ENCODE measurements at places on chromosomes 16 and 17.
A peak's percentile ranks its signal among the peaks of the same experiment; 100 is the strongest.

- DNase-seq: no peak
Measured at GRCh38 chr16:29662000-29662728, 883 bp upstream of the SPN start.

DNA sequence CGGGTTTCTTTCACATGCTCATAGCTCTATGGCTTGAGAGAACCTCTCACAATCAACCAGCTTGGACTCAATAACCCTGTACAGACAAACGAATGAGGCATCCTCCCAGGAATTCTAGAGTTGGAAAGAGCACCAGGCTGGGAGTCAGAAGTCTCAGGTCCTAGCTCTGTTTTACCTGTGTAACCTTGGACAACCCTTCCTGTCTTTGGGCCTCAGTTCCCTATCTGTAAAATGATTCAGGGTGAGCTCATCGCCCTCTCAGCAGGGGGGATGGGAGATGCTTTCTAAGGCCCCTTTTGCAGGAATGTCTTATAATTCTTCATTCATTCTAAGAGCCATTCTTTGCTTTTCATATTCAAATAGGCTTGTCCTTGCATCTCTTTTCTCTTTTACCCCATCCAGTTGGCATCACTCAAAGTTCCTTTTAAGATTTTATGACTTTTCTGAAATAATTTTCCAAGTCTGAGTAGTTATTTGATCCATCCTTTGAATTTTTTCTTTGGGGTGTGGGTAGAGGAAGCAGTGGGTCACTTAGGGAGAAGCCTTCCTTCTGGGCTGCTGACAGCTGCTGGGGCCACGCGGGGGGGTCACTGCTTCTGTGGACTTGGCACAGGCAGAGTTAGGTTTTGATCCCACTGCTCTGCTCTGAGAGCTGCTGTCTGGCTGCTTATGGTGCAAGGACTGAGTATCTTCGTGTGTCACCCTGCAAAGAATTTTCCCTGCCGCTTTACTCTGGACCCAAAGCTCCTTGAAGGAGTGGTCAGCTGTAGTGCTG is 102.7 kb downstream of the UTP18 start:
- DNase-seq: peak; percentile 12

- peak; percentile 51 for DNase-seq
Measured at GRCh38 chr17:8119581-8120519, 1.5 kb upstream of the ALOXE3 start.

GRCh38 chr16:608019-608418 is 18.2 kb downstream of the RAB40C start:
- DNase-seq: no peak

- no peak for DNase-seq
Measured at GRCh38 chr17:32588982-32589381, 102.2 kb downstream of the CDK5R1 start.
